ENCODE measurements at places on chromosomes 1 and 21.

DNA sequence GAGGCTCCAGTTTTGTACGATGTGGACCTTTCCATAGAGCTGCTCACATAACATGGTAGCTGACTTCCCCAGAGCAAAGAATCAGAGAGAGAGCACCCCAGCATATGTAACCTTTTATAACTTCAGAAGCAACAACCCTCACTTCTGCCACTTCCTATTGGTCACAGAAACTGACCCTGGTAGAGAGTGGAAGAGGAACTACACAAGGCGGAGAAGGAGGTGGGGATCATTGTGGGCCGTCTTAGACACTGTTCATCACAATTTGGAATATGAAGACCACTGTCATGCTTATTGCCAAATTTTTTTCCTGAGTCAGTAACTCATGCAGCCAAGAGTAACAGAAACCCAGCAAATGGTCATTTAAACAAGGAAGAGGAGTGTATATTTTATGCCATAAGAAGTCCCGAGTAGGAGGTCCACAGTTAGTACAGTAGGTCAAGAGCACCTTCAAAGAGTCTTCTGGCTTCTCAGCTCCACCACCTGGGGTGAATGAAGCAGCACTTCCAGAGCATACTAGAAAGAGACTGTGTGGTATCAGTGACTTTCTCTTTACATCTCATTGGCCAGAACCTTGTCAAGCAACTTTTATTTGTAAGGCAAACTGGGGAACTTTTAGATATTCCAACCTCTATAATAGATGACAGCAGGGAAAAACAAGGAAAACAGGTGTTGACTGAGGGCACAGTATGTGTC is 71.8 kb downstream of the ODF2L start:
- no peak for DNase-seq

- no peak for DNase-seq
Measured at GRCh38 chr21:41828884-41829360, 50.2 kb downstream of the PRDM15 start.

- DNase-seq = no peak
Measured at GRCh38 chr1:156460525-156460924, 40.0 kb downstream of the MEF2D start.

GRCh38 chr1:117754061-117754969 is 148.5 kb downstream of the TENT5C start:
- DNase-seq = peak; percentile 17

GRCh38 chr1:34896612-34897011 is 32.8 kb downstream of the DLGAP3 start:
- no peak for DNase-seq

DNA sequence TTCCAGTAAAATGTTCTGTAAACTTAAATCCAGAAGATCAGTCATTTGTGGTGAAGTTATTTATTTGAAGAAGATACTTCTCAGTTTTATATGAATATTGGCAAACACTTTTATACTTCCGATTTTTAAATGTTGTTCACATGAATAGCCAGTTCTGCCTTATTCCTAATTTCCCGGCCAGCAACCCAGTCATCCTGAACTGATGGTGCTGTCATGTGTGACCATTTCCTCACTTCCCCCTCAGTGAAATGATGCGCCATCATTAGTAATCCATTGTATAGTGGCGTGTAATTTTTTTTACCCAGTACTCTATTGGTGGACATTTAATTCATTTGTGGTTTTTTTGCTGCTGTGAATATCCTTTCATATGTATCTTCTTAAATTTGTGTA is 16.4 kb downstream of the GPSM2 start:
- no peak for DNase-seq

DNA sequence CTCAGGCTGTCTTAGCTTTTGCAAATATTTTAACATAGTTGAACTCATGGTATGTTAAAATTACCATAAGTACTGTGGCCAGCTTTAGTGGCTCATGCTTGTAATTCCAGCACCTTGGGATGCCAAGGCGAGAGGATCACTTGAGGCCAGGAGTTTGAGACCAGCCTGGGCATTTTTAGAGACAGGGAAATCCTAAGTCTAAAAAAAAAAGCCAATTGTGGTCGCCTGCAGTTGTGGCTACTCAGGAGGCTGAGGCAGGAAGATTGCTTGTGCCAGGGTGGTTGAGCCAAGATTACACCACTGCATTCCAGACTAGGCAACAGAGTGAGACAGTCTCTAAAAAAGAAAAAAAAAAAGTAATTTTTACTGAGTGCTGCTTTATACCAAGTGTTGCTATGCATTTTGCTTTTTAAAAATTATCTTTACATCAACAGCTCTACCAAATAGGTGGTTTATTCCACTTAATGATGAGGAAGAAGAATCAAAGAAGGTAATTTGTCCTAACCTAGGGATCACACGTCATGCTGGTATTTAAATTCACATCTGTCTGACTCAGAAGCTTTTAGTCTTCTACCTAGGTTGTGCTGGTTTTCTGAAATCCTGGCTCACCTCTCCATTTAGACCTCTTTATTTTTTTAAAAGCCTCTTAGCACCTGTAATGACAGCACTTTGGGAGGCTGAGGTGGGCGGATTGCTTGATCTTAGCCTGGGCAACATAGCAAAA is 16.8 kb downstream of the PPP1R12B start:
- no peak for DNase-seq

DNA sequence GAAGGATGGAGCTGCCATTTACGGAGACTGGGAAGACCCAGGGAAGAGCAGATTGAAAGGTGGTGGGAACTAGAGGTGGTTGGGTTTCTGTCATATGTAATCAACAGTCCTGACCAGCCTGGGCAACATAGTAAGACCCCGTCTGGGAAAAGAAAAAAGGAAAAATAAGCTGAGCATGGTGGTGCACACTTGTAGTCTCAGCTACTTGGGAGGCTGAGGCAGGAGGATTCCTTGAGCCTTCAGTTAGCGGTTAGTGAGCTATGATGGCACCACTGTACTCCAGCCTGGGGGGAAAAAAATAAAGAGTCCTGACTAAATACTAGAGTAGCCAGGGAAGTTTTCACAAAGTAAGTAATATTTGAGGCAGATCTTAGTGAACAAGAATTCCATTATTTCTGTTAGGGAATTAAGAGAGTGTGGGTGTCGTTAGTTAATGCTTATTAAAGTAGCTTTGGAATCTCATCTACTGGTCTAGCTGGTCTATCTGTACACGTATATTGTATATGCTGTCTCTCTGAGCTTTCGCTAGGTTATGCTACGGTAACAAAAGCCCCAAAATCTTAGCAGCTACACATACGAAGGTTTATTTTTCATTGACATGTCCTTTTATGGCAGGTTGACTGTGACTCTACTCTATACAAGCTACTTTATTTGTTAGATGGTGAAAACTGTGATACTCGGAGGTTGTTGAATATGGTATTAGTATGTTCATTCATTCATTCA is 4.4 kb downstream of the NBPF1 start:
- no peak for DNase-seq

DNA sequence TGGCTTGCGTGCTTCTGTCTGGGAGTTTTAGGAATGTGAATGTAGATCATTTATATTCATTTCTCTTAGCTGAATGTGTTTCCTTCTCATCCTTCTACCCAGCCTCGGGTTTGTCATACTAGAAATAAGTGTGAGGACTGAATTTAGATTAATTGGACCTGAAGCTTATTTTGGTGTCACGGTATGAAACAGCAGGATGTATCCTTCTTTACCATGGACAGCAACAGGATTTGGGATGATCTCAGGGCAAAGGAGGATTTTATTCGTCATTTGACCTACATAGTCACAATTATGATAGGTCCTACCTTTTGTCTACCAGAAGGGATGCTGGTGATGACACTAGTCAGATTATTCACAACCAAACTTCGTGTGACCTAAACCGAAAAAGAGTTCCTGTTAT is 127.4 kb downstream of the FMN2 start:
- no peak for DNase-seq

GRCh38 chr1:151070474-151071276 is at the start of gene GABPB2:
Gene GABPB2, plus strand, starts transcription at chr1:151070761. Its CDS starts 17,429 bp downstream, at chr1:151088190.
- peak; percentile 65 for DNase-seq

DNA sequence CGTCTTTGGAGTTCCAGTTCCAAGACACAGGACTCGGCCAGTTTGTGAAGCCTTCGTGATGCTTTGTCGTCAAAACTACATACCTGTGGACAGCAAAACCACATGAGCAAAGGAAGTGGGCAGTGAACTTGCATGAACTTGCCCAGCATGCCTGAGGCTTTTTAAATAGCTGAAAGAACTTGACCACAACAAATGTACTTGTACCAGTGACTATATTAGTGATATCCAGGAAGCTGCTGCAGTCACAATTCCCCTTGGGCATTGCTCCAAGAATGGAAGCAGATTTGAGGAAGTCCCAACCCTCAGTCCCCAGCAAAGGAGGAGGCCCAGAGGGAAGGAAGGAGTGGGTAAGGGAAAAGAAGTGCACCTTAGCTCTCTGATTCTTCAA is 2.6 kb downstream of the FUCA1 start:
- no peak for DNase-seq

- DNase-seq = no peak
Measured at GRCh38 chr1:21378705-21379494, 61.0 kb upstream of the NBPF3 start.

- DNase-seq = no peak
Measured at GRCh38 chr21:38308532-38309119, 51.8 kb downstream of the KCNJ15 start.

GRCh38 chr1:156623946-156624813 is 5.0 kb downstream of the HAPLN2 start:
- DNase-seq = no peak

DNA sequence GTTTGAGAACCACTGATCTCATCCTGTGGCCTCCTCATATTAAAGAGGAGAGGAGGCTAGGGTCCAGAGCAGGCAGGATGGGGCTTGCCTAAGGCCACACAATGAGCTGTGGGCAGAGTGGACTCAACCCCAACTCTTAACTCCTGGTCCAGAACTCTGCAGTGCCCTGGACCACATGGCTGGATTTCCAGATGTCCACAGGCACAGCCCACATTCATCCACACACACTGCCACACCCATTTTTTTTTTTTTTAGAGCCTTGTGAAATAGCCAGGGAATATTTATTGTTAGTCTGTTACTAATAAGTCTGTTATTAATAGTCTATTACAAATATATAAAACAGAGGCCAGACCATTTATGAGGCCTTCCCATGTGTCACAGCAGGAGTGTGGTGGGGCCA is 192.2 kb downstream of the TRABD2B start:
- no peak for DNase-seq

DNA sequence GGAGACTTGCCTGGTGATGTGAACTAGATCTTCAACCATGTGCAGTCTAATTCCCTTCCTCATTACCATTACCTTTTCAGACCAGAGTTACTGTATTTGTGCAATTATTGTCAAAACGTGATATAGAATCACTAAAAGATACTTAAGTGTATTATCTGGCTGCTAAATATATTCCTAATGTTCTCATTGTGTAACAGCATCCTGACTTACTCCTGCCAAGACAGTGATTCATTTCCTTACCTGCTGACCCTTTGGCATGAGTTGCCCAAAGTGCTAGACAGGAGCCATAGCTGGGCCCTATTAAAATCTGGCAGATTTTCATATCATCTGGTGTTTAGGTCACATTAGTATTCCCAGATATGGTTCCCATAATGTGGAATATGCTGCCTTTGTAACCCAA is 598.3 kb upstream of the CAMK1G start:
- no peak for DNase-seq

- no peak for DNase-seq
Measured at GRCh38 chr1:213720032-213720431, 267.7 kb upstream of the PROX1 start.

- no peak for DNase-seq
Measured at GRCh38 chr1:157776971-157777391, at the start of gene FCRL2. Gene FCRL2, minus strand, starts transcription at chr1:157777132. Its CDS starts 59 bp downstream, at chr1:157777073.

- DNase-seq = no peak
Measured at GRCh38 chr1:84062496-84062895, 63.6 kb upstream of the TTLL7 start.

DNA sequence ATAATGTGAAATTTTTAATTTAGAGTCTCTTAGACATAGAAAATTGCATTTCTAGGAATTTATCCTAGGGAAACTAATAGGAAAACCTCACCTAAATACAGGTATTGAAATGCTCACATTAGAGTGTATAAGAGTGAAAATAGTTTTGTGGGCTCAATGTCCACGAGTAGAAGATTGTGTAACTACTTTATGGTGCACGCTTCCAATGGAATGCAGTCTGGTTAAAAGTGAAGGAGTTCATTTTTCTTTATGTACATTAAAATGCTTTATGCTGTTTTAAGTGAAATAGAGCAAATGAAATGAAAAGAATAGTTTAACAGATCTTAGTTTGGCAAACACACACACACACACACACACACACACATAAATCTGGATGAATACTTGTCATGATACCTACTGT is 278.2 kb downstream of the USP25 start:
- no peak for DNase-seq

DNA sequence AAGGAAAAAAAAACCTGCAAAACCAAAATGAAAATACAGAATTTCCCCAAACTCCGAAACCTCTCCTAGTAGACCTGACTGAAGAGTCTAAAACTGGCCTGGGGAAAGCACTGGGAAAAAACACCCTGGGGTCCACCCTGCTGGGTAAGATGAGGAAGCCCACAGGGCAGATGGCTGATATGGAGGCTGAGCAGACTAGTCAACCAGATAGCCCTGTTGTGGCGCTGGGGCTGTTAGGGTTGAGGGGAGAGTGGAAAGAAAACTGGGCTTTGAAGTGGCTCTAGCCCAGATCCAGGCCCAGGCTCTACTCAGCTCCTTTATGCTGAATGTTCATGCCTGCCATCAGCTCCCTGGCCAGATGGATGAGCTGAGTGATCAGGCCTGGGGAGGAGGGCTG is 6.8 kb upstream of the SLAMF1 start:
- DNase-seq = no peak

- no peak for DNase-seq
Measured at GRCh38 chr1:103218821-103219220, 110.5 kb upstream of the COL11A1 start.

- no peak for DNase-seq
Measured at GRCh38 chr1:65229754-65230339, 79.5 kb upstream of the DNAJC6 start.

- no peak for DNase-seq
Measured at GRCh38 chr1:99623554-99623953, 22.4 kb upstream of the PALMD start.

DNA sequence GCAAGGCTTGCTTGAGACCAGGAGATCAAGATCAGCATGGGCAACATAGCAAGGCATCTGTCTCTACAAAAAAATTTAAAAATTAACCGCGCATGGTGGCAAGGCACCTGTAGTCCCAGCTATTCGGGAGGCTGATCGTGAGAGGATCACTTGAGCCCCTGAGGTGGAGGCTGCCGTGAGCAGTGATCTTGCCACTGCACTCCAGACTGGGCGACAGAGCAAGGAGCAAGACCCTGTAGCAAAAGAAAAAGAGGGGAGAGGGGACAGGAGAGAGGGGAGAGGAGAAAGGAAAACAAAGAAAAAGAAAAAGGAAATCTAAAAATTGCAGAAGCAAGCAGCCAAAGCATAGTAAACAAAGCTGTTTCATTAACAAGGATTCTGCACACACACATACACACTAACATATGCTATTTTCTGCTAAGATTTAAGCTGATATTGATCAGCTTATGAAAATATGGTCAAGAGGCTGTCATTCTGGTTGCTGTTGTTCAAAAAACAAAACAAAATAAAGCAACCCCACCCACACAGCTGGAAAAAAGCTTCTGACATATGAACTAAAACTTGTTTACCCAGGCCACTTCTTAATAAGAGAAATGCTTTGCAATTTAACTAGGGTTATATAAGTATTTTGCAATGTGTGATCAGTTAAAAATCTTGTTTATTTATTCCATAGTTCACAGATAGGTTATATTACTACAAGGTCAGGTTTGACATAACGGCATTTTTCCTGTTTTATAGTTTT is 1.8 kb downstream of the ARNT start:
- no peak for DNase-seq

All from activated CD4-positive, CD25-positive, alpha-beta regulatory T cell treated with anti-CD3 and anti-CD28 coated beads, Interleukin-2, amount 50 U/mL, for 16 hours (primary cell).